A549 (cell line): ENCODE measurements at places on chromosomes 11 and 22. TPM values are rescaled to one million over a fixed set of nuclear protein-coding genes. Genes with fewer than 3 reads are reported as not detected.

The IRAG1 gene
- polyA plus RNA-seq: 0.03 to 0.12 TPM in 2 of 3 replicates, not detected in the other

GRCh38 chr11:6925636-6926207 is 504 bp upstream of the ZNF215 start:
- DNase-seq: no peak

DNA sequence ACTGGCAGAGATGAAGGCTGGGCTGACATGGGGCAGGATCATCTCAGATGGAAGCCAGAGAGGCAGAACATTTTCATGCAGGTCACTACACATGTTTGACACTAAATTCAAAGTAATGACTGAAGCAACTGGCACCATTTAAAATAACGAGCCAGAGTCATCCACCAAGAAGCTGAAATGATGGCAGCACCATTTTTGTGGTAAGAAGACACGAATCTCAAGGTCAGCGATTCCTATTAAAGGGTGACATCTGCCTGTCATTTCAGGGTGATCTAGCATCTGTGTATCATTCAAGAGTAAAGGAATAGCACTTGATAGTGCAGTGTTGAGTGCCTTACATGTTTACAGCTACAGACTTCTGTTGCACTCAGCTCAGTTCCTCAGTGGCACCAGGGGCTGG is 113.4 kb upstream of the C11orf87 start:
- DNase-seq: no peak

DNA sequence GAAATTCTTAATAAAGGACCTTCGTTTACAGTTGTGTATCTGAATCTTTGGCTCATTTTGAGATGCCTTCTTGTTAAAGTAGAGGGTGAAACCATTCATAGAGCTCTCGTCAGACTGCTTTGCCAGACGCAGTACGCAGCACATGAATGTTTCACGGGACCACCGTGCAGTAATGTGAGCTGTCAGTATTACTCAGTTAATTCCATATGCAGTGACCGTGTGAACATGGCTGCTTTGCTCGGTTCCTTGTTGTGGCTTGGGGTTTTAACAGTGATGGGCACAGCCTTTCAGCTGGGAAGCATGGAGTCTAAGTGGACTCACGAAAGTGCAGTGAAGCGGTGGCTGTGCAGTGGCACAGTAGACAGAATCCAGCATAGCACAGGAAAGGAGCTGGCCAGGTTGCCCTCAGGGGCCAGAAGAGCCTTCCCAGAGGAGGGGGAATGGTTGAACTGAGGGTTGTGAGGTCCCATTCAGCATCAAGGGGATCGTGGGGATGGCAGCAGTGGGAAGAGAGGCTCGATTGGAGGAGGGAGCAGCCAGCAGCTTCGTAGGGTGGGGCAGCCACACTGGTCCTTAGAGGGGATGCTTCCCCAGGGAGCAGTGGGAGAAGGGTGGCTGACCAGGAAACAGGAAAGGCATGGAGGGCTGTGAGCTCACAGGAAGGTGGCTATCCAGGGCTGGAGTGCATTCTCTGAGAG is 31.4 kb downstream of the PPFIA1 start:
- no peak for DNase-seq

GRCh38 chr11:2777871-2778629 is 78.3 kb upstream of the KCNQ1OT1 start:
- DNase-seq: no peak

DNA sequence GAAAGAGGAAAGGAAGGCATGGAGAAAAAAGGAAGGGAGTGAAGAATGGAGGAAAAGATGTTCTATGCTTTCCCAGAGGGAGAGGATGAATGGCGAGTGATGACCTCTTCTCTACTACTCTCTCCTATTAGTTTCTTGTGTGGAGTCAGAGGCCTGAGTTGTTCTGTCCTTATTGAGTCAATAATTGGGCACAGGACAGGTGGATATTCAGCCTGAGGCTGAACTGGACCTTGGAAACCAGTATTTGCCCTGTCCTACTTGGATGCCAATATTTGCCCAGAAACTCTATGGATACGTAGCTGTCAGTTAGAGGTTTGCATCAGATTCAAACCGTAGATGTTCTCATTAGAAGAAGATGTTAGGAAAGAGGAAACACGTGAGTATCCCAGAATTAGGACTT is 17.6 kb upstream of the SWAP70 start:
- DNase-seq: no peak

DNA sequence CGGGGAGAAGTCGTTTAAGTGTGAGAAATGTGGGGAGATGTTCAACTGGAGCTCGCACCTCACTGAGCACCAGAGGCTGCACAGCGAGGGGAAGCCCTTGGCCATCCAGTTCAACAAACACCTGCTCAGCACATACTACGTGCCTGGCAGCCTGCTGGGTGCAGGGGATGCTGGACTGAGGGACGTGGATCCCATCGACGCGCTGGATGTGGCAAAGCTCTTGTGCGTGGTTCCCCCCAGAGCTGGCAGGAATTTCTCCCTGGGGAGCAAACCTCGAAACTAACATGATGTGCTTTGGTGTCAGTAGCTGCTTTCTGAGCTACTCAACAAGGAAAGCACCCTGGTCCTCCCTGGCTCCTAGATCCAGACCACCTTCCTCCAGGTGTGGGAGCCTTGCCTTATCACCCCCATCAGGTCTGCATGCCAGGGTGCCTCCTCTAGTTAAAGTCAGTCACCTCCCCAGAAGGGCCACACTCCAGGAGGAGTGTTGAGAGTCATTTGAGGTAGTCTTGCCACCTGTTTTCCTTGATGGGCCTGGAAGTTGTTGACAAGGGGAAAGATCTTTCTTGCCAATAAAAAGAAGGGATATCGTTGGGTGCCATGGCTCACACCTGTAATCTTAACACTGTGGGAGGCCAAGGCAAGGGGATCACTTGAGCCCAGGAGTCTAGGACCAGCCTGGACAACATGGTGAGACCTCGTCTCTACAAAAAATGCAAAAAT is 12.9 kb downstream of the ZNF74 start:
- no peak for DNase-seq

DNA sequence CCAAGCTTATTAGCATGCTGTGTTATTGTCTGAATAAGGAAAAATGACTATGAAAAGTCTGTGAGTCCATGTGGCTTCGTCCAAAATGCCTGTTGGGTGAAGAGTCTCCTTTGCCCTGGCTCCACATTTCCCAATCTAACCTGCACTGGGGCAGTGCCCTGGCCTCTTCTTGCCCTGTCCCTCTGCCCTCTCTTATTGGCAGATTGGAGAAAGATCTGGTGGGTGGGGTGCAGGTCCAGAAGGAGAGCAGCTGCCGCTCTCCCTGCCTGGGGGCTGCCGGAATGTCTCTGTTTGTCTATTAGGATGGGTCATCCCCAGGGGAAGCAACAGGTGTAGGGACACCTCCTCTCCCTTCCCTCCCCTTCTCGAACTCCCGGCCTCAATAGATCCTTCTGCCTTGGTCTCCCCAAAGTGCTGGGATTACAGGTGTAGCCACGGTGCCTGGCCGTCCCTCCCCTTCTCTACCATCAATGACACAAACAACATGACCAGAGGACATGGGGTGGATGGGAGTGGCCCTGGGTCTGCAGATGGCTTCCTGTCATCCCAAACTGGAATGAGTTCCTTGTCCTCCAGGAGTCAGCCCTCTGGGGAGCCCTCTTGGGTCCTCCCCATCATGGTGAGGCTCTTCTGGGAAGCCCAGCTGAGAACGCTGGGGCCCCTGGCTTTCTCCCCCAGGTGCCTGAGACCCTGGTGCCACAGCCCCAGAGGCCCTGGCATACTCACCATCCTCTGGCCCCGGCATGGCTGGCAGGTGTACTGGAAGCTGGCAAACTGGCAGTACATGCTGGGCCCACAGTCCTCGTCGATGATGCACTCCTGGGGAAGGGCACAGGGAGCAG is 40.5 kb downstream of the DKK3 start:
- DNase-seq: no peak

- no peak for DNase-seq
These were observed 247.6 kb downstream of the CADM1 start for GRCh38 chr11:115256397-115257197.

DNA sequence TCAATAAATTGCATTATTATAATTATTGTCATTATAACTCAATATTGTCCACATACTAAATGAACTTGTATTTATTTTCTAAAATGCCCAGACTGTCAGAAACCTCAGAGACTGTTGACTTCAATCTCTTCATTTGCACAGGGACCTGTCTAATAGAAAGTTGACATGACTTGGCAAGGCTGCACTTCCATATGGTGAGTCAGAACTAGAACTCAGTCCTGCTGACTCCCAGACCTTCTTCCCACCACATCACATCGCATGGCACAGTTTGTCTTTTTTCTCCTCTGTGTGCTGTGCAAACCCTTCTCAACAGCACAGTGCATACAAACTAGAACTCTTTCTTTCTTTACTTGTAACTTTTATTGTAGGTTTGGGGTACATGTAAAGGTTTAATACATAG is 215.1 kb upstream of the BLID start:
- no peak for DNase-seq

The SLC7A4 gene
- not detected in 3 replicates for polyA plus RNA-seq

DNA sequence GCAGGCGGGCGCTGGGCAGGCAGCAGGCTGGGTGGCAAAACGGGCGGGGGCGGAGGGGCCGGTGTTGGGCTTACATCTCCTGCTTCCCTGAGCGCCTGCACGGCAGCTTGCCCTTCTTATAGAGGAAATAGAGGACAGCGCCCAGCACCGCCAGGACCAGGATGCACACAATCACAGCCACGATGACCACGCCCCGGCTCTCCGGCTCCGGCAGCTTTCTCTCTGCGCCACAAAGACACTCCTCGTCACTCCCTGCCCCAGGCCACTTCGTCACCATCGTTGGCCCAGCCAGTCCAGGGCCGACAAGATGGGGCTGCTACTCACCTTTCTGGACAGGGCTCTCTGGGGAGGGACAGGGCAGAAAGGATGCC is 6.3 kb downstream of the MCAM start:
- DNase-seq: no peak

The POTEH gene
- not detected in 3 replicates for polyA plus RNA-seq

The PLAAT5 gene
- 0.04 to 0.08 TPM in 2 of 3 replicates, not detected in the other for polyA plus RNA-seq

The NOX4 gene
- 0.12 TPM in 1 of 3 replicates, not detected in the others for polyA plus RNA-seq

The CLCF1 gene
- polyA plus RNA-seq: 31.0 to 37.1 TPM (median 36.0 TPM) in 3 replicates

DNA sequence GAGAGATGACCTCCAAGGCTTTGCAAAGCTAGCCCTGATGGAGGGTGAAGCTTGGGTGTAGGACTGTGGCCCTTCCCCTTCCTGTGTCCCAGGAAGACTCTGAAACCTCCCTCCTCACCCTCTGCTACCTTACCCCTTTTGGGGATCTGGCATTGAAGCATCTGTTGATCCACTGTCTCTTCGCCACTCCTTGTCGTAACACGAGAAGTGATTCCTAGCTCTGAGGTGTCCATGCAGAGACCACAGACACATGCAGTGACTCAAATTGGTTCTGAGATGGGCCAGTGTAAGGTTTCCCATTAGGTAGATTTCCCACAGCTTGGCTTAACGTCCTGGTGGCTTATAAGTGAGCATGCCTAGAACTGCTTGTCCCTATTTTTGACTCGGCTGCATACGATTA is 101.4 kb downstream of the ZBTB16 start:
- no peak for DNase-seq

The NLRP10 gene
- not detected in 3 replicates for polyA plus RNA-seq

The SLC22A9 gene
- polyA plus RNA-seq: not detected in 3 replicates

The ZPR1 gene
- polyA plus RNA-seq: 42.2 to 49.0 TPM (median 44.1 TPM) in 3 replicates

GRCh38 chr11:37572491-37573171 is 974.6 kb upstream of the RAG2 start:
- DNase-seq: no peak

GRCh38 chr22:40050258-40050657 is 55.5 kb downstream of the FAM83F start:
- no peak for DNase-seq

GRCh38 chr11:122115524-122116379 is at the start of gene BLID:
TSS of gene BLID (minus strand) at chr11:122116215. CDS start at chr11:122115922, 293 bp downstream.
- peak; percentile 31 for DNase-seq

DNA sequence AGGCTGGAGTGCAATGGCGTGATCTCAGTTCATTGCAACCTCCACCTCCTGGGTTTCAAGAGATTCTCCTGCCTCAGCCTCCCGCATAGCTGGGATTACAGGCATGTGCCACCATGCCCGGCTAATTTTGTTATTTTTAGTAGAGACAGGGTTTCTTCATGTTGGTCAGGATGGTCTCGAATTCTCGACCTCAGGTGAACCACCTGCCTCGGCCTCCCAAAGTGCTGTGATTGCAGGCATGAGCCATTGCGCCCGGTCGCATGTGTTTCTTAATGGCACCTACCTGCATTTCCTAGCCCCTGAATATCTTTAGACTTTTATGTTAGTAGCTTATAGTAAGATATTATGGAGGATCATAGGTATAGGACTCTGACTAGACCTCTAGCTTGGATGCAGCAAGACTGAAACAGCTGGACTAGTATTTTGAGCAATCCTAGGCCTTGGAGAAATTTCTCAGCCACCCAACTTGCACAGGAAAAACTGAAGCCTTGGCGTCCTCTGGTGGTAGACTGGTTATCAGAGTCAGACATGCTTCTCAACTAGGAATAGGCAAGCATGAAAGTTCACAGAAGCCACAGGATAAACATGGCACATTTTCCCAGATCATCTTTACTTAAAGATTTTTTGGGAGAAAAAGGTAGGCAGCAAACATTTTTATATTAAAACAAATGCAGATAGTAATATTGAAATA is 22.7 kb upstream of the C1QTNF4 start:
- peak; percentile 37 for DNase-seq

- no peak for DNase-seq
These were observed 5.4 kb downstream of the APIP start for GRCh38 chr11:34910817-34911216.

The TMEM132A gene
- polyA plus RNA-seq: 87.2 to 91.8 TPM (median 88.0 TPM) in 3 replicates

- DNase-seq: no peak
These were observed 3.5 kb upstream of the ZNF74 start for GRCh38 chr22:20390394-20390907.

- peak; percentile 89 for DNase-seq
These were observed at the start of gene XNDC1N for GRCh38 chr11:71927820-71928736. TSS of gene XNDC1N (minus strand) at chr11:71928594. CDS start at chr11:71923353, 5,241 bp downstream.

The MYOD1 gene
- polyA plus RNA-seq: not detected in 3 replicates

The CHRM1 gene
- not detected in 3 replicates for polyA plus RNA-seq

The PATE4 gene
- polyA plus RNA-seq: not detected in 3 replicates

- no peak for DNase-seq
These were observed 293.2 kb downstream of the ETS1 start for GRCh38 chr11:128294001-128294670.

The PIWIL4 gene
- 0.18 to 0.29 TPM (median 0.28 TPM) in 3 replicates for polyA plus RNA-seq

The IRF7 gene
- polyA plus RNA-seq: 3.1 to 3.8 TPM (median 3.4 TPM) in 3 replicates

GRCh38 chr22:45787759-45788158 is 116.1 kb downstream of the ATXN10 start:
- no peak for DNase-seq

The C11orf91 gene
- 0.15 to 0.34 TPM in 2 of 3 replicates, not detected in the other for polyA plus RNA-seq
